Activated naive CD4-positive, alpha-beta T cell treated with Interleukin-2 at 50 U/mL for 16 hours (primary cell): ENCODE measurements at places on chromosomes 7 and 10.

GRCh38 chr10:128744811-128745305 is 618.6 kb upstream of the MKI67 start:
- DNase-seq, result no peak

GRCh38 chr10:70649526-70649925 is 22.8 kb upstream of the ADAMTS14 start:
- no peak for DNase-seq

- DNase-seq, result no peak
Measured at GRCh38 chr7:20828947-20829346, 42.3 kb upstream of the SP8 start.

- DNase-seq, result no peak
Measured at GRCh38 chr7:110808361-110808760, 282.6 kb upstream of the LRRN3 start.

DNA sequence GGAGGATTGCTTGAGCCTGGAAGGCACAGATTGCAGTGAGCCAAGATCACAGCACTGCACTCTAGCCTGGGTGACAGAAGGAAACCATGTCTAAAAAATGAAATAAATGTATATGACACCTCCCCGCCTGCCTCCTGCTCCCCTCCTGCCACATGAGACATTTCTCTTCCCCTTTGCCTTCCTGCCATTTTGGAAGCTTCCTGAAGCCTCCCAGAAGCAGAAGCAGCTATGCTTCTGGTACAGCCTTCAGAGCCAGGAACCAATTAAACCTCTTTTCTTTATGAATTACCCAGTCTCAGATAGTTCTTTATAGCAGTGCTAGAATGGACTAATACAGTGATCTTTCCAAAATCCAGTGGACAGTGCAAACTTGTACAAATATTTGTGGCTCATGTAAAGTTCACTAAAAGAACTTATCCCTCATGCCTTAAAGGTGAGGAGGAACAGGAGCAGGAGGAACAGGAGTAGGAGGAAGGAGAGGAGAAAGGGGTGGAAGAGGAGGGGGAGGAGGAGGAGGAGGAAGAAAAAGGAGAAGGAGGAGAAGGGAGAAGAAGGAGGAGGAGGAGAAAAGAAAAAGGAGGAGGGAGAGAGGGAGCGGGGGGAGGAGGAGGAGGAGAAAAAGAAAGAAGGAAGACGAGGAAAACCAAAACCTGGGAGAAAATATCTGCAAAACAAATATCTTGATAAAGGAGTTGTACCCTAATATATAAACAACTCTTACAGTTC is 2.8 kb upstream of the ABI1 start:
- no peak for DNase-seq

DNA sequence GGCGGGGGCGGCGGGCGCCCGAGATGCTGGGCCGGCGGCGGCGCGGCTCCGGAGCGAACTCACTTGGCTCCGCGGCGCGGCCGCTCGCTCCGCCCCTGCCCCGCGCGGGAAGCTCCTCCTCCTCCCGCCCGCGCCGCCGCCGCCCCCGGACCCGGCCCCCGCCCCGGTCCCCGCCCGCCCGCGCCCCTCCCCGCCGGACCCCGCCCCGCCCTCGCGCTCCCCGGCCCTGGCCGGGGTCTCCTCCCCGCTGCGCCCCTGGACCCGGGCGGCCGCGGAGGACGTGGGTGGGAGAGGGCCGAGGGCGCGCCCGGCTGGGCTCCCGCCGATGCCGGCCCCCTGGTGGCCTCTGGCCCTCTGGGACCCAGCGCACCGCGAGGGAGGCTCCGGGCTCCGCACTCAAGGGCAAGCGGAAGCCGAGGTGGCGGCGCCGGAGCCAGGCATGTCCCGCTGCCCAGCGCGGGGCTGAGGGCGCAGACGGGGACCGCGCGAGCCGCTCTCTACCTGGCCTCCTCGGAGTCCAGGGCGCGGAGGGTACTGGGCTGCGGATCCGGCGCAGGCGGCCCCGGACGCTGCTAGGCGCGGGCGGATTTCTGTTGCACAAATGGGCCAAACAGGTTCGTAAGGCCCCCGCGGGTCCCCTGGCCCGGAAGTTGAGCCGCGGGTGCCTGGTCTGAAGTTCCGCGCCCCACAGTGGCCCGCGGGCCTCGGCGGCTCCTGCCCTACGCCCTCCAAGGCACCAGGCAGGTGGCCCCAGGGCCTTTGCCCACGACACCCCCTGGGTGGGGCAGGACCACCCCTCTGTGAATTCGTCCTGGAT is at the start of gene TCERG1L:
Gene TCERG1L (minus strand): TSS at position 61 of the 817 bp plus-strand sequence. CDS start 86 bp downstream, outside the sequence.
- DNase-seq, result no peak

DNA sequence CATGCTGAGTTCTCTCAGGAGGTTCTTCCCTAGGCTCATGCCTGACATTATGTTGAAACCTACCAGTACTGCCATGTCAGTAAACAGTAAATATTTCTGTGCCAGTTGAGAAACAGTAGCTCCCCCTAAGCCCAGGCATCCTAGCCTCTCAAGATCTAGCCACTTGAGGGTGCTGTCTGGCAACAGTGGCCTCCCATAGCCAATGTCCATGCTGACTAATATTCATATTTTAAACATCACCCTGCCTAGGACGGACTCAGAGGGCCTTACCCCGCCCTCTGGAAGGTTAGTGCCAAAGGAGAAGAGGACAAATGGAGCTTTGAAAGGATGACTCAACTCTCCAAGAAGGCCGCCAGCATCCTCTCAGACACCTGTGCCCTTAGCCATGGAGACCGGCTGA is 7.7 kb downstream of the ACSM6 start:
- no peak for DNase-seq

DNA sequence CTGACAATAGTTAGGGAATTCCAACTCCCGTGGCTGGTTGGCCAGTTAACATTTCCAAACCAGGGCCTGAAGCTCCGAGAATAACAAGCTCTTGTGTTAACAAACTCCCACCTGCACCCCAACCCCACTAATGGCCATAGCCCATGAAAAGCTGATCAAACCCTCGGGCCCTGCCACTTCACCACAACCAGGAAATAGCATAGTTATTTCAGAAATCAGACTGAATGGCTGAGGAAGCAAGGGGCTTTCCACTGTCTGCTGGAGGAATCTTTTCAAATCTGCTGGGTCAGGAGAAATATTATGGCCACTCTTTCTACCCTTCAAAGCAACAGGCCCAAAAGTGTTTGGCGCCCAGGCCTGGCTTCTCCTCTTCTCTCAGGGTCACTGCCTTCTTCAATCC is 145.6 kb downstream of the GLCCI1 start:
- peak; percentile 16 for DNase-seq

- no peak for DNase-seq
Measured at GRCh38 chr7:151442776-151443496, 3.0 kb upstream of the CRYGN start.

DNA sequence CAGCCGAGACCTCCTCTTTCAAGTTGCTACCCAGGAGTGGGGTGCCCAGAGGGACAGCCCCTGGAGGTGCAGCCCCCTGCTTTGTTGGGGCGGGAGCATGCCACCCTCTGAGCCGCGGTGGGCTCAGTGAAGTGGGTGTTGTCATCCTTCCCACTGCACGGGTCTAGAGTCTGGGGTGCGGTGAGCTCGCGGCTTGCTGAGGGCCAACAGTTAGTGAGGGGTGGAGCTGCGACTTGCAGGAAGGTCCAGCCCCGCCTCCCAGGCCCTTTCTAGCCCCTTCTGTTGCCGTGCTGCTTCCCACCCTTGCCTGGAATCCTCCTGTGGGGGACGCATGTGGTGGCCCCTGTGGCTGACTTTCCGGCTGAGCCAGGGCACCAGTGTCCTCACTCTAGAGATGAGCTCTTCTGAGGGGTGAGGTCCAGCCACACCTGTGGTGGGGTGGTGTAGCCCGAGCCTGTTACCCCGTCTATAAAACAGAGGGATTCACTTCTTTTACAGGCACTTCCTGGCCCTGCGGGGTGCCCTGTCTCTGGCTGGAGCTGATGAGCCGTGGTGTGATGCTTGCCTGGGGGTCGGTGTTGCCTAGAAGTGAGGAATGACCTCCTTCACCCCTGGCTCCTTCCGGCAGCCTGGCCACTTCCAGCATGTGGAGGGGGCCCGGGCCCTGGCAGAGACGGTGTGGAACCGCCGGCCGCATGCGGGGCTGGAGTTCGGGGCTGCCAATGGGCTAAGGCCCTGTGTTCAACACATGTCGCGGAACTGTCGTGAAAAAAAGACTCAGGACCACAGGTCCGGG is 127.9 kb downstream of the FAM53B start:
- no peak for DNase-seq

GRCh38 chr10:14603534-14604102 is 171.1 kb downstream of the FAM107B start:
- peak; percentile 37 for DNase-seq

GRCh38 chr7:30463405-30464145 is 15.0 kb downstream of the NOD1 start:
- no peak for DNase-seq

- no peak for DNase-seq
Measured at GRCh38 chr7:131890176-131890575, 333.7 kb upstream of the PODXL start.

- no peak for DNase-seq
Measured at GRCh38 chr10:51620131-51620530, 79.3 kb downstream of the CSTF2T start.

DNA sequence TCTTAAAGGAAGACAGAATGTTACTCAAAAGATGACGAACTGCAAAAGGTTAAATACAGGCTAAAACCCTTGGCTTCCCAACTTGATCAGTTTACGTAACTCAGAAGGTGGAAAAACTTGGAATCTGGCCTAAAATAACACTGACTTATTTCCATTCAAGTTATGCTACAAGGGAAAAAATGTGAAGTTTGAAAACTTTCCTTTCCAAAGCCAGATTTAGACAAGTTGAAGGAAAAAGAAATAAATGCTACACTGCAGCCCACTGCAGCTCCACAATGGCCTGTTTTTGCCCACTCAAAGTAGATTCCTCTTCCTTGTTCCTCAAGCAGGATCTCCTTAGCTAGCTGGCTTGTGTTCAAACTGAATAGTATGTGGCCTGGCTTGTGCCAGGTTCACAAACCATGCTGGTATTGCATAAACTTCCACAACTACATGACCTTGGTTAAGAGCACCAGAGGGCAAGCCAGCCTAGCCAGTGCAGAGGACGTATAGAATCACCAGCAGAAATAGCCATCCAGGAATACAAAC is 166.2 kb downstream of the CPEB3 start:
- no peak for DNase-seq

GRCh38 chr10:46248651-46249146 is 38.1 kb upstream of the ANTXRL start:
- peak; percentile 1 for DNase-seq

DNA sequence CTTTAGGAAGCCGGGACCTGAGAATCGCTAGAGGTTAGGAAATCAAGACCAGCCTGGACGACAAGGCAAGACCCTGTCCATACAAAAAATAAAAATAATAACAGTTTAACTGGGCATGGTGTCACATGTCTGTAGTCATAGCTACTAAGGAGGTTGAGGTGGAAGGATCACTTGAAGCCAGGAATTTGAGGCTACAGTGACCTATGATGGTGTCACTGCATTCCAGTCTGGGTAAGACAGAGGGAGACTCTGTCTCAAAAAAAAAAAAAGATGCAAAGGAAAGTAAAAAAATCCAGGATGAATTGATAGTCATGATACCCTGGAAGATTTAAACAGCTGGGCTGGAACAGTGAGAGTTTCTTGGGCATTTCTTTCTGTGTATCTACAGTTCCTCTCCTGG is 463.2 kb downstream of the GALNT17 start:
- DNase-seq, result no peak

DNA sequence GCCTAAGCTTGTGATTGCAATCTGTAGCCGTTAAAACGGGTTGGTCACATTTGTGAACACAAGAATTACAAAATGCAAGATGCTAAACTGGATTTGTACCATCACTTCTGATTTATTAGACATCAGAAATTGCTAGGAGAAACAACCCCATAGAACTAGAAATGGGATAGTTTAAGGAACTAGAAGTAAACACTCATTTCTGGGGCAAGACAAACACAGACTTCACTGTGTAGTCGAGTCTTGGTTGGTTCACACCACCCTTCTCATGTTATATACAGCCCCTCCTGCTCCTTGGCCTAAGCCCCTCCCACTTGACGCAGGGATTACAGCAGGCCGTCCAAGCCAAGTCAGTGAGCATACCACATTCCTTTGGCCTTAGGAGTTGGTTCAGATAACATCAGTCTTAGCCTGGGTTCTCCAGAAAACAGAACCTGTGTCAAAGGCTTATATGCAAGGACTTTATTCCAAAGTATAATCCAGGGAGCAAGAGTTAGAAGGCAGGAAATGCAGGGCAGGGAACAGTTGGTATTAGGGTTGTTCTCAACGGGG is 2.0 kb upstream of the NRAP start:
- DNase-seq, result no peak

DNA sequence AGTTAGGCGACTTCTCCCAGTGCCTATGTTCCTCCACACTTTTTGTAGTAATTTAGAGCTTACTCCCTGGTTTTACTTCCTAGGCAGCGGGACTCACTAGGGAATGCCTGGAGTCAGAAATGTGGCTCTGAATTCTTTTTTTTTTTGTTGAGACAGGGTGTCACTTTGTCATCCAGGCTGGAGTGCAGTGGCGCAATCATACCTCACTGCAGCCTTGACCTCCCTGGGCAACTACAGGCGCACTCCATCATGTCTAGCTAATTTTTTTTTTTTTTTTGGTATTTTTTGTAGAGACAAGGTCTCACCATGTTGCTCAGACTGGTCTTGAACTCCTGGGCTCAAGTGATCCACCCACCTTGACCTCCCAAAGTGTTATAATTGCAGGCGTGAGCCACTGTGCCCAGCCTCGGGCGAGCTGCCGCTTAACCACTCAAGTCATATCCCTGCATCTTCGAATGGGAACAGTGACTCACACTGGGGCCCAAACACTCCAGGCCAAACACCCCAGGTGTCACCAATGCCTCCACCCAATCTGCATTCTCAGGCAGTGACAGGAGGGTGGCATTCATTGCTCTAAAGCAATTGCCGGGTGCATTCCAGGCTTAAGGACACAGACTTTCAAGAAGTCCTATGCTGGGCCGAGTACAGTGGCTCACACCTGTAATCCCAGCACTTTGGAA is 19.6 kb downstream of the RGS10 start:
- DNase-seq, result no peak

- DNase-seq, result no peak
Measured at GRCh38 chr7:124514471-124514870, 251.1 kb downstream of the GPR37 start.

DNA sequence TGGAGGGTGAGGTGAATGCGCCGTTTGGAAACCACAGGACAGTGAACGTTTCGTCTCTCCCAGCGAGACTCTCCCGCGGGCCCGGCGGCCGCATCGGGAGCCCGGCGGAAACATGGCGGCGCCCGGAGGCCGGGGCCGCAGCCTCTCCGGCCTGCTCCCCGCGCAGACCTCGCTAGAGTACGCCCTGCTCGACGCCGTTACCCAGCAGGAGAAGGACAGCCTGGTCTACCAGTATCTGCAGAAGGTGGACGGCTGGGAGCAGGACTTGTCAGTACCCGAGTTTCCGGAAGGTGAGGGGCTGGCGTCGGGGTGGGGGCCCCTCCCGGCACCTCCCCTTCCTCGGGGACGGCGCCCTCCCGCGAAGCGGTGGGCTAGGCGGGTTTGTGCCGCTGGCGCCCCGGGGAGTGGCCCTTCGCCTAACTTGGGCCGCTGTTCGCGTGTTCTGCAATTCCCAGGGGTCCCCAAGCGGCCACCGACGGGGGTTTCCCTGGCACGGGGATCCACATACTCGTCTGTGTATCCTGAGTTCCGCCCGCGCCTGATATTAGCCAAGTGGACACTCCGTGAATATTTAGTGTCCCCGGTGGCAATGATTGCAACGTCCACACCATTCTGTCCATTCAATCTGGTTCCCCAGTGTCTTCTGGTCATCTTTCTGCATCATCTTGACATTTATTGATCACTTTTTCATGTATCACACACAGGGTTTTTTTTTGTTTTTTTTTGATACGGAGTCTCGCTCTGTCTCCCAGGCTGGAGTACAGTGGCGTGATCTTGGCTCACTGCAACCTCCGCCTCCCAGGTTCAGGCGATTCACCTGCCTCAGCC is 514 bp downstream of the NHLRC2 start:
- no peak for DNase-seq
